ENCODE measurements at places on chromosomes 2 and 18.
A peak's percentile ranks its signal among the peaks of the same experiment; 100 is the strongest.

DNA sequence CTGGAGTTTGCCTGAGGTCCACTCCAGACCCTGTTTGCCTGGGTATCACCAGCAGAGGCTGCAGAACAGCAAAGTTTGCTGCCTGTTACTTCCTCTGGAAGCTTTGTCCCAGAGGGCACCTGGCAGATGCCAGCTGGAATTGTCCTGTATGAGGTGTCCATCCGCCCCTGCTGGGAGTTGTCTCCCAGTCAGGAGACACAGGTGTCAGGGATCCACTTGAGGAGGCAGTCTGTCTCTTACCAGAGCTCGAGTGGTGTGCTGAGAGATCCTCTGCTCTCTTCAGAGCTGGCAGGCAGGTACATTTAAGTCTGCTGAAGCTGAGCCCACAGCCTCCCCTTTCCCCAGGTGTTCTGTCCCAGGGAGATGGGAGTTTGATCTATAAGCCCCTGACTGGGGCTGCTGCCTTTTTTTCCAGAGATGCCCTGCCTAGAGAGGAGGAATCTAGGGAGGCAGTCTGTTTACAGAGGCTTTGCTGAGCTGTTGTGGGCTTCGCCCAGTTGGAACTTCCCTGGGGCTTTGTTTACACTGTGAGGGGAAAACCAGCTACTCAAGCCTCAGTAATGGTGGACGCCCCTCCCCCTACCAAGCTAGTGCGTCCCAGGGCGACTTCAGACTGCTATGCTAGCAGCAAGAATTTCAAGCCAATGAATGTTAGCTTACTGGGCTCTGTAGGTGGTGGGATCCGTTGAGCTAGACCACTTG is 34.7 kb downstream of the TFPI start:
- DNase-seq = no peak

DNA sequence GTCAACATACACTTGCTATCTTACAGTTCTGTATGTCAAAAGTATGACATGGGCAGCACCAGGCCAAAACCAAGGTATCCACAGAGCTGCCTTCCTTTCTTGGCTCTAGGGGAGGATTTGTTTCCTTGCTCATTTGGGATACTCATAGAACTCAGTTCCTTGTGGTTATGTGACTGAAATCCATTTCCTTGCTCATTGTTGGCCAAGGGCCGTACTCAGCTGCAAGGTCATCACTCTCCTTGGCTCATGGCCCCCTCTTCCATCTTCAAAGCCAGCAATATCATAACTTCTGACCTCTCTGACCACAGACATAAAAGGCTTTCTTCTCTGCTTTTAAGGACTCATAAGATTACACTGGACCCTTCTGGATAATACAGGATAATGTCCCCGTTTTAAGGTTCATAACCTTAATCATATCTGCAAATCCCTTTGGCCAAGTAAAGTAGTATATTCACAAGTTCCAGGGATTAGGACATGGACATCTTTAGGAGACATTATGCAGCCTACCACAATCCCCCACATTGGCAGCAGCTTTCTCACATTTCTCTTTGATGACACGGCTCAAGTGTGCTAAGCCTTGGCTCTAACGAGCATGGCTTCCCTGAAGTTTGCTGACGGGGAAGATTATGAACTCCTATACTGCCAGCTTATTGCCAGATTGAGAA is 20.9 kb downstream of the TMEM237 start:
- DNase-seq = no peak

GRCh38 chr2:83874712-83875430 is 584.2 kb downstream of the SUCLG1 start:
- DNase-seq = no peak

DNA sequence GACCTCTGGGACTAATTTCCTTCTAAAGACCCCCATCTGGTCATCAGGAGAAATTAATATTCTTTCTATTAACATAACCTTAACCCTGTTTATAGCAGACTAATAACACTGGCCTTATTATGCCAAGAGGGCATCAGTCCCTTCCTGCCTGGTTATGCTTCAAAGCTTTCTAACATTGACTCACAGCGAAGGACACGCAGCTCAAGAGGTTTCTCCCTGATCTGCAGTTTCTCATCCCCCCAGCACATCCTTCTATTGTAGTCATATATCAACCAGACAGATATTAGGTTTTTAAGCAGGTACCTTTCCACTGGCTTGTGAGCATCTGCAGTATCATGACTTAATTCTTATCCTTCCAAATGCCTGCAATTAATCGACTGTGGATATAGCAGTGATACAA is 100.0 kb upstream of the CXCR4 start:
- no peak for DNase-seq

DNA sequence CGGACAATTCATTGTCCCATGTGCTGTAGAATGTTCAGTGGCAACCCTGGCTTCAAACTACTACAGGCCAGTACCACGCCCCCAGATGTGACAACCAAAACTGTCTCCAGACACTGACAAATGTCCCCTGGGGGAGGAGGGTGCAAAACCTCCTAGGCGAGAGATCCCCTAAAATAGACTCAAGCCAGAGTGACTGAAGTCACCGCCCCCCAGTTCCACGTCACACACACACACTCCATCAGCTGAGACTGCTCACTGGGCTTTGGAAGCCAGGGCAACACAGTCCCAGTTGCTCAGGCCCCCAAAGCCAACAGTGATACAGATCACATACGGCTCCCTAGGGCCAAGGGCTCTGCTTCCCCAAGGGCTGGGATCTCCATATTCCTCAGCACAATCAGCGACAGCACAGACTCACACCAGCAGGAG is 19.1 kb downstream of the HDAC4 start:
- no peak for DNase-seq

DNA sequence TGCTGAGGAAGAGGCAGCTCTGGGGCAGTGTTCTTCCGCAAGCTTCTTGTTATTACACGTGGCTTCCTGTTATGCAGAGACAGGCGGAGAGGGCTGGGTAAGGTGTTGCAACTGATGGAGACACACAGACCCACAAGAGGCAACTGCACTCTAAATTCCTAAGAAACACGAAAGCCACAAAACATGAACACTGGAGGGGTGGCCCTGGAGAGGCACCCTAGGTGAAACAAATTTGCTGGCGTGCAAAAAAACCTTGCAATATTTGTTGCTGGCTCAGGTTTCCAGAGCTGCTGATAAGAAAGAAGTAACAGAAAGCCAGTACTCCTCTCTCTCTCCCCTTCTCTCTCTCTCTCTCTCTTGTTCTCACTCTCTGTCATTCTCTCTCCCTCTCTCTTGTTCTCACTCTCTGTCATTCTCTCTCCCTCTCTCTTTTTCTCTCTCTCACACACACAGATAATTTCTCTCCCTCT is 31.8 kb downstream of the ARHGAP25 start:
- peak; percentile 93 for DNase-seq

DNA sequence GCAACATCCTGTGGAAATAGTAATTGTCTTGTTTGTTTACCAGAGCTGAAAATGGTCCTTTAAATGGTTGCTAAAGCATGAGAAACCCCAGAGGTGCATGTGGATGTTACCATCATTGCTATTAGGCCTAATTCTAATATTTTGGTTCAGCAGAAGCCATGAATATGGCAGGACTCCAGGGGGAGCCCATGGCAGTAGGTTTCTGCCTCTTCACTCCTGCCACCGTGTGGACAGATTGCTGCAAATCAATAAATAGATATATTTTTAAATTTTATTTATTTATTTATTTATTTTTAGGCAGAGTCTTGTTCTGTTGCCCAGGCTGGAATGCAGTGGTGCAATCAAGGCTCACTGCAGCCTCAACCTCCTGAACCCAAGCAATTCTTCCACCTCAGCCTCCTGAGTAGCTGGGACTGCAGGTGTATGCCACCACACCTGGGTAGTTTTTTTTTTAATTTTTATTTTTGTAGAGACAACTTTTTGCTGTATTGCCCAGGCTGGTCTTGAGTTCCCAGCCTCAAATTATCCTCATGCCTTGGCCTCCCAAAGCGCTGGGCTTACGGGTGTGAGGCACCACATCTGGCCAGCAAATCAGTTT is 54.9 kb upstream of the CAPN13 start:
- DNase-seq = peak; percentile 72

- DNase-seq = no peak
These were observed 11.9 kb downstream of the TEX51 start for GRCh38 chr2:126910637-126911036.

DNA sequence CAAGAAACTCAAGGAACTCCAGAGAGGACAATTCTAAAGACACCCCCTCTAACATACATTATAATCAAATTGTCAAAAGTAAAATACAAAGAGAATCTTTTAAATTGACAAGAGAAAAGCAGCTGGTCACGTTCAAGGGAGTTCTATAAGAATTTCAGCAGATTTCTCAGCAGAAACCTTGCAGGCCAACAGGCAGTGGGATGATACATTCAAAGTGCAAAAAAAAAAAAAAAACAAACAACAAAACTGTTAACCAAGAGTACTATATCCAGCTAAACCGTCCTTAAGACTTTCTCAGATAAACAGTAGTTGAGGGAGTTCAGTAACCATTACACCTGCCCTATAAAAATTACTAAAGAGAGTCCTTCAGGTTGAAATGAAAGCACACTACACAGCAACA is 33.9 kb downstream of the CCDC138 start:
- no peak for DNase-seq

- no peak for DNase-seq
These were observed 193.4 kb downstream of the CCDC102B start for GRCh38 chr18:68991286-68991685.

DNA sequence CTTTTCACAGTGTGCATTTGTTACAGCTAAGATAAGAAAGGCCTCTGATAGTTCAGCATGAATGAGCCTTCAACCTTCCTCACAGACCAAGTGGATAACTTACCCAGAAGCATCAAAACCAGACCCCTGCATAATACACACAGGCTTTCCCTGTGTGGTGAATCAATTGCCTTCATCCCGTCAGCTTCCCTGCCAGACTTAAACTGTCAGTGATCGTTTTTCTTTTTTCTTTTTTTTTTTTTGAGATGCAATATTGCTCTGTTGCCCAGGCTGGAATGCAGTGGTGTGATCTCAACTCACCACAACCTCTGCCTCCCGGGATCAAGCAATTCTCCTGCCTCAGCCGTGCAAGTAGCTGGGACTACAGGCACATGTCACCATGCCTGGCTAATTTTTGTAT is 20.5 kb upstream of the SLC35F5 start:
- DNase-seq = no peak

- DNase-seq = no peak
These were observed 290.8 kb downstream of the CCDC85A start for GRCh38 chr2:56474412-56475158.

DNA sequence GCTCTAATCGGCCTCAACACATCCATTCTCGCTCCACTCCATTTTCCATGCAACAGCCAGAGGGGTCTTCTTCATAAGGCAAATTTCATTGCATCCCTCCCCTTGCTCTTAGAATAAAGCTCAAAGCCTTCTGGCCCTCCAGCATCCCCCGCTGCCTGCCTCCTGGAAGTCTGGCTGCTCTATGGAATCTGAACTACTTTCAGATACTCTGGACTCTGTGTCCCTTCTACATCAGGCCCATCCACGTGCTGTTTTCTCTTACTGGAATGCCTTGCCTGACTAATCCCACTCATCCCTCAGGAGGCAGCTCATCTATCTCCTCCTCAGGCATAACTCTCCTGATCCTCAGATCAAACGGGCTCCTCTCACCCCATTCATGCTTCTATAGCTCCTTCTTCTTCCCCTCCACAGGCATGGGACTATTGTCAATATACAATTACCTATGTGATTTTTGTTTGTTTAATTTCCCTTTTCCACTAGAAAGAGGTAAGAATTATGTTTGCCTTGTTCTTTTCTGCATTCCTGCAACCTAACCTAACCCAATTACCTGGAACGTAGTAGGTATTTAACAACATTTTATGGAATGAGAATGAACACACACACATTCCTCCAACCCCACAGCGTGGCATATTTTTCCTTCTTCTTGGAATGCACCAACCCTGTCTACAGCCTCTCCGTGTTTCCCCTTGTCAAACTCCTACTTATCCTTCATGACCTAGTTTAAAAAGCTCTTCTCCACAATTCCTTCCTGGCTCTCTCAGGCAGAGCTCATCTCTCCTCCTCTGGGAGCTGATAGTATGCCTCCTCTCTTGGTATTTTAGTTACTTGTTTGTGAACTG is 49.5 kb downstream of the LBH start:
- DNase-seq = no peak

GRCh38 chr2:50987616-50988313 is 44.2 kb downstream of the NRXN1 start:
- no peak for DNase-seq

DNA sequence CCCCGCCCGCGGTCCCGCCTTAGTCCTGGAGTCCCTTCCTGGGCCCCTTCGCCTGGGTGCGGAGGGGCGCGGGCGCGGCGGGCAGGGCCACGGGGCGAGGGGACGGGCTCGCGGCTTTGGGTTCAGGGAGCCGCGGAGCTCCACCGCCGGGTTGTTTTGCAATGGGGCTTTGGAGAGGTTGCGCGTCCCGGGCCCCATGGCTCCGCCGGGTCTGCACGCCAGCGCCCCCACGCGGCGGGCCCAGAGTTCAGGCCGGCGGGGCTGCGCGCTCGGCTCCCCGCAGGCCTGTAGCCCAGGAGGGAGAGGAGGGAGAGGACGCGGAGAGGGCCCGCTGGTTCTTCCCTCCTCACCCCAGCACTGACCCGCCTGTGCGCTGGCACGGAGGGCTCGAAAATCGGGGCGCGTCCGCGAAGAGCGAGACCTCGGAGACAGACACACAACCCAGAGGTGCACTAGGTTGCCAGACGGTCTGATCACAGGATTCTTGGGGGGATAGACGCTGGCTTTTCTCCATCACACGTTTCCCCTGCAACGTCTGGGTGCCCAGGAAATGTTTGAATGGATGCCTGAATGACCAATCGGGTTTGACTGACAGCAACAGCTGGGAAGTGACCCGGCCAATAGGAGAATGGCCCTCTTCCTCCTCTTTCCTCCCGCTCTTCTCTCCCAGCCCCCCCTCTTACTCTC is 4.9 kb upstream of the SIX2 start:
- no peak for DNase-seq

- no peak for DNase-seq
These were observed at the start of gene NCK2 for GRCh38 chr2:105744909-105745853. NCK2 (plus strand) TSS chr2:105744912; CDS start chr2:105855064, 110,152 bp downstream.

DNA sequence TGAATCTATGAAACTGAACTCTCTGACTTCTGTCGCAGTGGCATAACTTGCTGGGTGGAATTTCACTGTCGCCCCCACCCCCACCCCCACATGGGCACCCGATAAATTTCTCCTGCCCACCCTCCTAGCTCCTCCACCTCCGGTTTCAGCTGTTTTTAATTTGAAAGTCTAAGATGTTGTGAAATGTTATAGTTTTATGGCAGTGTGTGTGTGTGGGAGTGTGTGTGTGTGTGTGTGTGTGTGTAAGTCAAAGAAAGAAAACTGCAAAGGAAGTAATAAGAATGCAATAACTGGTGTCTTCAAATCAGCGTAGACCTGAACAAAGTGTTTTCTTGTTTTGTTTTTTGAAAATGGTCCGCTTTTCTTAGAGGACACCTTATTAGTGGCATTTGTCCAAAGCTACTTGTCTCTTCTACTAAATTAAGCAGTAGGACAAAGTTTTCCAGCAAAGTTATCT is 388 bp downstream of the DTNA start:
- no peak for DNase-seq

DNA sequence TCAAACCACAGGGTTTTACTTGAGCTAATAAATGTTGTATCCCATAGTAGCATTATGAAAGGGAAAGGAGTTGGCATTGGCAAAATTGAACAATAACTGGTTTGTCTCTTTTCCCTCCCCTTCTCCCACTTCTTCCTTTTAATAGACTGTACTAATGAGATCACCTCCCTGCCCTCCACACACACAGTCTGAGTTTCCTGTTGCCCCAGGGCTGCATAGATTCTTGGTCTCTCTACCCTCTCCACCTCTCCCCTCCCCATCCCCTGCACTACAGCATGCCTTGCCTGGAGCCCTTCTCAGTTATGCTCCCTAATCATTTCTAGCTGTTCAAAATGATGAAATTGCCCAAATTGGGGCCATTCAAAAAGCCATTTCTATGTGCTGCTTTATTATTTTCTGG is 37.2 kb upstream of the NEMP2 start:
- no peak for DNase-seq

GRCh38 chr18:48988508-48989303 is 37.9 kb upstream of the SMAD7 start:
- DNase-seq = no peak
